Endodermal cell (in vitro differentiated cells): ENCODE measurements at places on chromosomes 11 and 22.

- DNase-seq: no peak
Measured at GRCh38 chr11:46039990-46040389, 81.3 kb downstream of the PHF21A start.

DNA sequence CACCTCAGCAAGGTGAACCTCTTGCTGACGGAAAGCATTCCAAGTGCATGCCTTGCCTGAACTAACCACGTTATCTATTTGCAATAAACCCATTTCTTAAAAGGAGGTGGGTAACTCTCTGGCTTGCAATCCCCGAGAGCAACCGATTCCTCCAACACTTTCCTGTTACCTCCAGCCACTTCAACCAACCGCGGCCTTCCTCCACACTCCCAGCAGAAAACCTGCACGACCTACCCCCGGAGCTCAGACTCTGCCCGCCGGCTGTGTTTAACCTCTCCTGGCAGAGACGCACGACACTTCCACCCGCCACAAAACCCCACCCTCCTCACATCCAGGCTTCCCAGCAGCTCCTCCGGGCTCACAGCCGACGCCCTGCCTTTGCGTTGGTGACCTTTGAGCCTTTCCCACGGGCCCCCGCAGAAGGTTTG lies 708 bp downstream of the SCO2 start:
- DNase-seq: no peak

DNA sequence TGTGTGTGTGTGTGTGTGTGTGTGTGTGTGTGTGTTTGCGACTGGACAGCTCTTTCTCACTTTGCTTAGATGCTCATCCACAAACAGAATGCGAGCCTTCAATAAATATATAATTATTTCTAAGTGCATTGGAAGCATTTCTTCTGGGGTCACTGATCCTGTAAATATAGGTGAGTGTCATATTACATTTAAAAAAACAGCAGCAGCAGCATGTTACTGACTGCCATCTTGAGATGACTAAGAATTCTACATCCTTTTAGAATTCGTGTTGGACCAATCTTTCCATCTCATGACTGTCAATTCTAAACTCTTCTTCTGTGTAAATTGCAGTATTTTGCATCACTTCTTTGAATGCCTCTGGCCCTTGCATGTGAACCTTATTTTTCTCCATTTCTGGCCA lies 238.0 kb upstream of the DDI1 start:
- no peak for DNase-seq

- DNase-seq: no peak
Measured at GRCh38 chr11:43243927-43244326, 67.9 kb upstream of the API5 start.

- DNase-seq: no peak
Measured at GRCh38 chr11:28090052-28090749, 17.8 kb downstream of the KIF18A start.

DNA sequence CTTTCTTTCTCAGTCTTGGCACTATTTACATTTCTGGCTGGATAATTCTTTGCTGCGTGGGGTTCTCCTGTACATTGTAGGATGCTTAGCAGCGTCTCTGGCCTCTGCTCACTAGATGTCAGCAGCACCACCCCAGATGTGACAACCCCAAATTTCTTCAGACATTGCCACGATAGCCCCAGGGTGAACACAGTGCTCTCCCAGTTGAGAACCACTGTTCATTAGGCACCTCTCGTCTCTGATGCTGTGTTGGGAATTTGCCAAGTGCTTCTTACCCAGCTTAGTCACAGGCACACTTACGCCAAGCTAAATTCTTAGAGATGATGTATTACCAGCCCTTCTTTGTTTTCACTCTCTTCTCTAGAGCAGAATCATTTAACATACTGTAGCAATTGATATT lies 9.4 kb downstream of the TRIM6 start:
- DNase-seq: no peak

GRCh38 chr22:39144101-39144767 lies 8.2 kb downstream of the CBX7 start:
- peak; percentile 81 for DNase-seq

- DNase-seq: no peak
Measured at GRCh38 chr11:62713343-62713742, 5.9 kb downstream of the GNG3 start.

- no peak for DNase-seq
Measured at GRCh38 chr11:110782616-110783015, 70.4 kb upstream of the ARHGAP20 start.

DNA sequence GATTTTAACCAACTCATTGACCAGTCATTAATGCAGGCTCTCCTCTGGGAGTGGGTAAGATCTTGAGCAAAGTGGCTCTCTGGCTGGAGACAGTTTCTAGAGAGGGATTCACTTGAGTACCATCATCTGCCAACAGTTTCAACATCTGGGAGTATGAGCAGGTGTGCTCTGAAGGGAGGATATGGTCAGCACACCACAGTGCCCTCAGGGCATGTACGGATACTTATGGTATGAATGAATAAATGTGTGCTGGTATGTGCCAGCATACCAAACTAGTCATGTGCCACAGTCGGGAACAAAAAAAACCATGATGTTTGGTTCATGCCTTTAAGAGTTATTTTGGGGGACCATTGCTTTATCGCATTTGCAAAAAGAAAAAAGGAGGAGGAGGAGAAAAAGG lies 1197.5 kb upstream of the TENM4 start:
- DNase-seq: no peak

DNA sequence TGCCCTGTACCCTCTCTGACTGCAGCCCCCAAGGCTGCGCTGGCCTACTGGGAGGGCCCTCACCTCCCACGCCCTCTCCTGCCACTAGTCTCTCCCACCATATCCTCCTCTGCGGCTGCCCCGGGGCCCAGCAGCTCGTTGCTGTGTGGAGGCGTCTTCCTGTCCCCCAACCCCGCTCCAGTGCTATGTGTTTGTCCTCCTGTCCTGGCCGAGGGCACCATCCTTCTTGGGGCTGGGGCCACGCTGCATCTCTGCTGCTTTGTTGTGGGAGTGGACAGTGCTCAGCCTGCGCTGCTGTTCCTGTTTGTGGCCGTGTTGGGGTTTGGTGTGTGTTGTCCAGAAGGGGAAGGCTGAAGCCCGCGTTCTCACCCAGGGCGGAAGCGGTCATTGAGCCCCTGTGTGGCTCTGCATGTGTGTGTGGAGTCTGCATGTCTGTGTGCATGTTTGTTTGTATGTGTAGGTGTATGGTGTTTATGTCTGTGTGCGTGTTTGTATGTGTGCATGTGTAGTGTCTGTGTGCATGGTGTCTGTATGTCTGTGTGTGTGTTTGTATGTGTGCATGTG lies 15.7 kb downstream of the TPCN2 start:
- DNase-seq: no peak

DNA sequence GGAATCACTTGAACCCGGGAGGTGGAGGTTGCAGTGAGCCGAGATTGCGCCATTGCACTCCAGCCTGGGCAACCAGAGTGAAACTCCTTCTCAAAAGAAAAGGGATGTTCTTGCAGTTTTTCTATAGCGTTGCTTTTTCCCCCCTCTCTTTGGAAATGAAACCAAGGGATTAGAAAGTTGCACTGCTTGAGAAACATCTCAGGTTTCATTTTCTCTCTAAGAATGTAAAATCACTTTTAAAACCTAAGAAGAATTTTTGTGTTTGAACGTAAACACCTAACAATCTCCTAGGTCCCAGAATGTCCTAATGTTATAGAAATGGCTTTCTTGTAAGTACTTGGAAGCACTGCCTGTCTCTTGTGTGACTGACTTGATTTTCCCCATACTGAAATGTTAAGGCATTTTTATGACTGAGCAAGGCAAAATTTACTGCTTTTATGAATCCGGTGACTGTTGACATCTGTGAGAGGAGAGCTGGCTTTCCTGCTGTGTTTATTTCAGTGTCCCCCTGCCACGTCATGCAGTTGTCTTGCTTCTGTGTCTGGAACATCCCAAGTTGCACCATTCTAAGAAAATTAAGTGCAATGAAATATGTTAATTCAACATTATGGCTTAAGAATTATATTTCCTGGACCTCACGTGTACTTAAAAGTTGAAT lies 37.7 kb downstream of the NF2 start:
- DNase-seq: no peak

GRCh38 chr11:40387240-40387980 lies 1072.0 kb downstream of the LRRC4C start:
- no peak for DNase-seq

- DNase-seq: no peak
Measured at GRCh38 chr11:36577859-36578258, 10.1 kb downstream of the RAG1 start.

- DNase-seq: no peak
Measured at GRCh38 chr11:36240173-36240572, 49.1 kb downstream of the COMMD9 start.

- DNase-seq: no peak
Measured at GRCh38 chr11:9722023-9722422, 58.1 kb downstream of the SWAP70 start.

DNA sequence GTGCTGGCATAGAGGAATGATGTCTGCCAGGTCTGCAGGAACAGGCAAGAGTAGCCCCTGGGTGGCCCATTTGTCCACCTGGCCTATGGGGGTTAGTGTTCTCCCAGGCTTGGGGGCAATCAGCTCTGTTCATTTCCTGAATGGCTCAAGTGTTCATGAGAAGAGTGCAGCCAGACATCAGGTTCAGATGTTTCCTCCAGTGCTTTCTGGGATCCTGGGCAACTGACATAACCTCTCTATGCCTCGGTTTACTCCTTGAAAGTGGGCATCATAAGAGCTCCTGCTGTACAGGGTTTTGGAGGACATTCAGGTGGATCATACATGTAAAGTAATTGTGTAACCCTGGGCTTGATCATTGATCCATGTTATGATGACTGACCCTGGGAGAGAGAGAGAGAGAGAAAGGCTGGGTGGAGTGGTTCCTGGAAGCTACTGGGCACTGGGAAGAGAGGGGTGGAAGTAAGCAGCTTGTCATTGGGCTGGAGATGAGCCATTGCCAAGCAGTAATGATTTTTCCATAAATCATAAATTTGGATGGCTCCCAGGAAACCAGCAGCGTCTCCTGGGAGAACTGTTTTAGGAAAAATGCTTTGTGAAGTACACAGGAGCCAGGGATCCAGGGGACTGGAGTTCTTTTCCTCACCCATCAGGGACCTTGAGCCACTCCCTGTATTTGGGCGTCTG lies 30.2 kb upstream of the ACCSL start:
- DNase-seq: no peak

DNA sequence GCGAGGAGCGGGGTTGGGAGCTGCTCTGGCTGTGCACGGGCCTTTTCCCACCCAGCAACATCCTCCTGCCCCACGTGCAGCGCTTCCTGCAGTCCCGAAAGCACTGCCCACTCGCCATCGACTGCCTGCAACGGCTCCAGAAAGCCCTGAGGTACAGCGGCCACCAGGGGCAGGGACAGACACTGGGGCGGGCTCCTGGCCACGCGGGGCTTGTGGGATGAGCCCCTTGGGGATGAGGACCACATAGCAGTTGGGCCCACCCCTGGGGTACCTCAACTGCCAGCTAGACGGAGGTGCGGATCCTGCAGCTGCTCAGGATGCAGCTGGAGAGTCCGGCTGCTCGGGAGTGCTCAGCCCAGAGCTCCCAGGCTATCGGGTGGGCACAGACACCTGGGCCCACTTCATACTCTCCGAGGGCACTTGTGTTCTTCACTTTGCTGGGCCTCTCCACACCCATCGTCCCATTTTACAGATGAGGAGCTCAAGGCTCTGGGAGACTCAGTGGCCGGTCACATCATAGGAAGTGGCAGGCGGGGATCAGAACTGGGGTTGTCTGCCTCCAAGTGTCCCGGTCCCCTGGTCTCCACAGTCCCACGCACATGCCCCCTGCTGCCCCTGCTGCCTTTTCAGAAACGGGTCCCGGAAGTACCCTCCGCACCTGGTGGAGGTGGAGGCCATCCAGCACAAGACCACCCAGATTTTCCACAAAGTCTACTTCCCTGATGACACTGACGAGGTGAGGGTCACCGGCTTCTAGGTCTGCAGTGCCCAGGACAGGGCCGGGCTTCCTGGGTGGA lies 77.6 kb downstream of the MYO7A start:
- DNase-seq: peak; percentile 58

DNA sequence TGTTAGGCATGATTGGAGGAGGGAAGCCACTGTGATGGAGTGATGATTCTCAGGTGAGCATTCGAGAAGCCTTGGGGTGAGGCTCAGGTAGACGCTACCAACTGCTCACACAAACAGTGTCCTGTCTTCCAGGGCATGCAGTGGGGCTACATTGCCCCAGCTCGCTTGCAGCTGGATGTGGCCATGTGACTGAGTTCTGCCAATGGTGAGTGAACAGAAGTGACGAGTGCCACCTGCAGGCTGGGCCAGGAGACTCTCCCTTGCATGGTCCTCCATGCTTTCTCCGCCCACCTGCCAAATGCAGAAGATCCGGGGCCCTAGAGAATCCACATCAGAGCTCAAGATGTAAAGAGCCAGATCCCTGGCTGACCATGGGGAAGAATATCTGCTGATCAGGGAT lies 195.9 kb downstream of the BCR start:
- DNase-seq: peak; percentile 91

- DNase-seq: peak; percentile 66
Measured at GRCh38 chr22:38257650-38258250, 15.1 kb downstream of the TMEM184B start.

- DNase-seq: peak; percentile 72
Measured at GRCh38 chr22:44956840-44957767, 52.7 kb downstream of the PHF21B start.

DNA sequence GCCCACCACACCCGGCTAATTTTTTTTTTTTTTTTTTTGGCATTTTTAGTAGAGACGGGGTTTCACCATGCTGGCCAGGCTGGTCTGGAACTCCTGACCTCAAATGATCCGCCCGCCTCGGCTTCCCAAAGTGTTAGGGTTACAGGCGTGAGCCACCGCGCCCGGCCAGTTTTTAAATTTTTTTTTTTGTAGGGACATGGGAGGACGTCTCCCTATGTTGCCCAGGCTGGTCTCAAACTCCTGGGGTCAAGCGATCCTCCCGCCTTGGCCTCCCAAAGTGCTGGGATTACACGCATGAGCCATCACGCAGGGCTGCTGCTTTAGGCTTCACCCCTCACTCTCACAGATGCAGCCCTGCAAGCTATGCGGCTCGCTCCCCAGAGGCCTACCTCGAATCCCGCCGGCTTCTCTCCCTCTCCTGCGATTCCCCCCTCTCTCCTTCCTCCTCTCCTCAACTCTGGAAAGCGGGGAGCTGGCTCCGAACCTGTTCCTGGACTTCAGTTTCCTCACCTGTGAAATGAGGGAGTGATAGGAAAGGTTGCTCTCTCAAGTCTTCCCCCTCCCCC lies 926 bp downstream of the CCDC157 start:
- no peak for DNase-seq

GRCh38 chr11:132493801-132494200 lies 1038.5 kb downstream of the OPCML start:
- no peak for DNase-seq

- no peak for DNase-seq
Measured at GRCh38 chr22:29480262-29480511, 169 bp downstream of the NEFH start.
